Trophoblast cell (in vitro differentiated cells and primary cell): ENCODE measurements at places on chromosomes 6 and 20.

DNA sequence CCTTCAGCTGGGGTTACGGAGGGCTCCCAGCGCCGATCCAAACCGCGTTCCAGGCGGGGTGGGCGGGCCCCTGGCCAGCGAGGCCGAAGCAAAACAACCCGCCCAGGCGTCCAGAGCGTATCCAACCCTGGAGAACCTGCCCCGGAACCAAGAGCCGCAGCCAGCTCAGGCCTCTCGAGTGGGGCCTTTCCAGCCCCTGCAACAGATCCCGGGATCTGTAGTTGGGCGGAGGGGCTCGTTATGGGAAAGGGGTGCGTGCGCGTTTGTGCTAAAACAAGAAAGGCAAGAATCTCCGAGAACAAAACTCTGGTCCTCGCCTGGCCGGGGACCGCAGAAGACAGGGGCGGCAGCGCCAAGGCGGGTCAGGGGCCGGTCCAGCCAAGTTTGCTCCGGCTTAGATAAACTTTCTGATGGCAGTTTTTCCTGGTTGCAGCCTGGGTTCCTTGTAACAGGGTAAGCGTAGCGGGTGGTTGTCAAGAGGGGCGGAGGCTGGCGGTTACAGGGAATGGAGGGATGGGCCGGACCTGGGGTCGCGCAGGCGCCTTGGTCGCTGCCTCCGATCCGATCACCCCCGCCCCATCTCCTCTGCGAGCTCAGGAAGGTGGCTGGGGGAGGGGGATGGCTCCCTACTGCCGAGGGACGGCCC, 448 bp upstream of the RIN2 start:
- DNase-seq, result peak; percentile 90

DNA sequence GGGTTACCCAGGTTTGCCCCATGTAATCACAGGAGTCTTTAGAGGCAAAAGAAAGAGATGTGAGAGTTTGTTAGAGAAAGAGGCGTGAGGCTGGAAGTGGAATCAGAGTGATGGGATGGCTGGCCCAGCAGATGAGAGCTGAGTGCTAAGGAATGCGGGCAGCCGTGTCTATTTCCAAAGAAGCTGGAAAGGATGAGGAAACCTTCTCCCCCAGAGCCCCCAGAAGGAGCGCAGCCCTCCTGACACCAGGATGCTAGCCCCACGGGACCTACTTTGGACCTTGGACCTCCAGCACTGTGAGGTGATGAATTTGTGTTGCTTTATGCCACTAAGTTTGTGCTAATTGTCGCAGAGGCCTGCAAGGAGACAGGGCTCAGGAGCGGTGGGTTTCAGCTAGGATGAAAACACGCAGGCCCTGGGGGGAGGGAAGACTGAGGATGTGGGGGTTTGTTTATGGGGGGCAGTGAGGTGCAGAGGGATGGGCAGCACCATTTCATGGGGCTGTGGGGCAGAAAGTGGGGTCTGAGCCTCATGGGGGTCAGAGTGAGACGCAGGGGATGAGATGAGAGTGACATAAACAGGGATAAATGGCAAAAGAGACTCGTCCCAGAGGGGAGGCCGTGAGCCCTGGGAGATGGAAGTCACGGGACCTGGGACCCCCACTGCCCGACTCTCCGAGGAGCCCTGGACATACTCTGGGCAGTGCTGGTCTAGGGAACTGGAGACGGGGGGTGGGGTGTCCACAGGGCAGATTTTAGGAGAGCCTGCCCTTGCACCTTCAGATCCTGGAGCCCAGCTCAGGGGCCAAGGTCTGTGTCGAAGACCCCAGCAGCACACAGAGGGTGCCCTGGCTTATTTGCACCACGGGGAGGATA, 160.2 kb downstream of the NFATC2 start:
- DNase-seq, result no peak

DNA sequence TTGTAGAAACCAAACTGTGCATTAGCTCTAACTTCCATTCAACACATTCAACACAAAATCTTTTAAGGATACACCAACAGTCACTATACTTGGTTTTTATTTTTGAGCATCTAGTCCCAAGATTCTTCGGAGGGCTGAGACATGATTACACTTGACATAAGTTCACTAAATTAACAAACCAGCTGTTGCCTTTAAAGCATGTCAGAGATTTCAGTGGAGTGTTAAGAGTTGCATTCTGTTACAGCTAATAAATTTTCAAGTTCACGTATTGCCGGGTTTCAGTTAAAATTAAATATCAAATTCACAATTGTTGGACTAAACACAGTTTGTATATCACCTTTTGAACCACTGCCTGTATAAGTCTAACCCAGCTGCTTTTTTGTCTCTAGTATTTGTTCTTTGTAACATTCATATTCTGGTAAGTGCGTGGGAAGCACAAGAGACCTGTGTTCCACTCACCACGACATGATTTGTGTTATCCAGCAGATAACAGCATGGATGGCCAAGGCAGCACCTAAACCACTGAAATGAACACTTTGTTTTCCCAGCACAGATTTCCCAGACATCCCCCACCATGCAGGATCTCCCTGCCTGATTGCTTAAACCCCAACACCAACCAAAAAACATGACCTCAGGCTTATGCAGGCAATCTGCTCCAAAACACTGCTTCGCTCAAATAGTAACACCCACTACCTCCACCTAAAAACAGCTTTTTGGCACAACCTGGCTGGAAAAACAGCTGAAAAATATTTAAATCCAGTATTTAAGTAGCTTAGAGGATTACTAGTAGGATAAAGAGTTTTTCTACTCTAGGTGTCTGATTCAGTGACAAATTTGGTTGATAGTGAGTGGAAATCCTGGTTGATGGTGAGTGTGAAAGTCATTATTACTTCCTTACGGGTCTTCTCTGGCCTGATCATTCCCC, 286.5 kb upstream of the NT5E start:
- no peak for DNase-seq

- DNase-seq, result no peak
These were observed 9.3 kb downstream of the SYNGAP1 start for GRCh38 chr6:33428966-33429749.

DNA sequence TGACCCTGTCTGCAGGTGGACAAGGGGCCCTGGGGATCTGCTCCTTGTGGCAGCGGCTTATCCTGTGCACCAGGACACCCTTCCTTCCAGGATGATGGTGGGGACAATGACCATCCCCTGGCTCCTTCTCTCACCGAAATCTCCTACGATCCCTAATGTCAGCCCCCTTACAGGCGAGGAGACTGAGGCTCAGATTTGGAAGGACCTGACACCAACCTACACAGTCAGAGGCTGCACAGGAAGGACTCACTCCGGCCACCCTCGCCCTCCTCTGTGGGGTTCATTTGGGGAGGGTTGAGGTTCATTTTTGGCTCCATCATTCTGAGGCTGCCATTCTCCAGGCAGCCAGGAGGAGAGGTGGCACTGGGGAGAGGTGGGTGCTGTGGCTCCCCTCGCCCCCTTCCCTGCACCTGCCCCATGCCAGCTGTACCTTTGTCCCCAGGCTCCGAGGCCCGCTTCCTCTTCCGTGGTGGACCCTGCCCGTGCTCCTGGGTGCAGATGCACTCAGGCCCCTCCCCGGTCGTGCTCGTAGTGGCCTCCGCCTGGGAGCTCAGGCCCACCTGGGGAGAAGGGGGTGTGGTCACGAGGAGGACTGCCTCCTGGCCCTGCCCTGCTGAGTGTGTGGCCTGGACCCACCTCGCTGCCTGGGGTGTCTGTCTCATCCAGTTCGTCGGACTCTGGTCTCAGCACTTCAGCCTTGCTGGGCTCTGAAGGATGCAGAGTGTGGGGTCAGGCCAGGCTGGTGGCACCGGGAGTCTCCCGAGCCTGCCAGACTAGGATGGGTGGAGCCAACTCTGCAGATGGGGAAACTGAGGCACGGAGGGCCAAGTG, 5.3 kb upstream of the CABLES2 start:
- DNase-seq, result no peak

DNA sequence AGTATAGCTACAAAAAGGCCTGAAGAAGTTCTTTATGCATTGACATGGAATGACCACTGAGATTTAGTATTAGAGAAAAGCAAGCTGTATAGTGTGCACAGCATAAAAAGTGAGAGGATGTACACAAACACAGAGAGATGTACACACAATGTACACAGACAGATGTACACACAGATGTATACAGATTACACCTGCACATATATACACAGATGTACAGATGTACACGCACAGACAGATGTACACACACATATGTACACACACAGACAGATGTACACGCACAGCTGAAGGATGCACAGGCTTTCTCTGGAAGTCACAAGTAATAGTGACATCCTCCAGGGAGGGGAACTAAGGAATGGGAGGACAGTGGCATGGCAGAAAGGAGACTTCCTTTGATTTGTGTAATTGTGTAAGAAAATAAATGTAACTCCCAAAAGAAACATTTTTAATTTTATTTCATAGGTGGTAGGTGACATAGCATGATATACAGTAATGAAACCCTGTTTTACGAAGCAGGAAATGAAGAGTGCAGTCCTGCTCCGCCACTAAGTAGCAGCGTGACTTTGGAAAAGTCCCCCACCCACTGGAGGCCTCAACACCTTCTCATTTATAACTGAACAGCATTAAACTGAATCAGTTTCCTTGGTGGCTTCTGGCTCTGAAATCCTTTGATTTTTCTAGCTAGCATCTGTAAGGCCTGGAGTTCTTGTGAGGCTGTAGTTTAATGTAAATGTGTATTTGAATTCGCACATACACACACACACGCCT, 14.1 kb downstream of the NFATC2 start:
- no peak for DNase-seq

DNA sequence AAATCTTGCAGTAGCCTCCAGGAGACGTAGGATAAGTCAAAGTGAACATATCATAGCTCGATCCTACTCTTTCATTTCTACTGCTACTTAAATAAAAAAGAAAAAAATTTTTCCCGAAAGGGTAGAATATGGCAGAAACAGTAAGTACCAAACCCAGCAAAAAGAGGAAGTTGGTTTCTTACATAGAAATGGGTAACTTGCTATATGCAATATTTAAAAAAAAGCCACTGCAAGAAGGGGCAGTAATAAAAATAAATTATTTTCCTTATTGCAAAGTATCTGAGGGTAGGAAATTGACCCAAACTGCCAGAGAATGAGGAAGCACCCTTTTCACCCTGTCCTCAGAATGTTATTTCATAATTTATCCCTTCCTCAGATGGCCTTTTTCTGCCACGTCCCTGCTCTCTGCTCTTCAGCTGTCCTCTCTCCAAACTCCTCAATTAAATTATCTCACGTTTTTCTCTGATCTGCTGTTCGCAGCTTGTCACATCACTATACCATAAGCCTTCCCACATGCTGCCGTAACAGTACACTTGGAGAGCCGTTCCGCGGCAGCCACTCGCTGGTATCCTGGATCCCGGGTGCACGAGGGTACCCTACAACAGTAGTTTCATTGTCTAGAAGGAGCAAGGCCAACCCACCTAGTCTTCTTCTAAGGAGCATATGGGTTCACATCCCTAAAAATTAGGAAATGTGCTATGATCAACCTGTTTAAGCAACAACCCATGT, 149.6 kb downstream of the BACH2 start:
- DNase-seq, result no peak

GRCh38 chr6:70956451-70957283, at the start of gene B3GAT2:
TSS of gene B3GAT2 (minus strand) at chr6:70957060. CDS start at chr6:70956429, 631 bp downstream.
- DNase-seq, result no peak

DNA sequence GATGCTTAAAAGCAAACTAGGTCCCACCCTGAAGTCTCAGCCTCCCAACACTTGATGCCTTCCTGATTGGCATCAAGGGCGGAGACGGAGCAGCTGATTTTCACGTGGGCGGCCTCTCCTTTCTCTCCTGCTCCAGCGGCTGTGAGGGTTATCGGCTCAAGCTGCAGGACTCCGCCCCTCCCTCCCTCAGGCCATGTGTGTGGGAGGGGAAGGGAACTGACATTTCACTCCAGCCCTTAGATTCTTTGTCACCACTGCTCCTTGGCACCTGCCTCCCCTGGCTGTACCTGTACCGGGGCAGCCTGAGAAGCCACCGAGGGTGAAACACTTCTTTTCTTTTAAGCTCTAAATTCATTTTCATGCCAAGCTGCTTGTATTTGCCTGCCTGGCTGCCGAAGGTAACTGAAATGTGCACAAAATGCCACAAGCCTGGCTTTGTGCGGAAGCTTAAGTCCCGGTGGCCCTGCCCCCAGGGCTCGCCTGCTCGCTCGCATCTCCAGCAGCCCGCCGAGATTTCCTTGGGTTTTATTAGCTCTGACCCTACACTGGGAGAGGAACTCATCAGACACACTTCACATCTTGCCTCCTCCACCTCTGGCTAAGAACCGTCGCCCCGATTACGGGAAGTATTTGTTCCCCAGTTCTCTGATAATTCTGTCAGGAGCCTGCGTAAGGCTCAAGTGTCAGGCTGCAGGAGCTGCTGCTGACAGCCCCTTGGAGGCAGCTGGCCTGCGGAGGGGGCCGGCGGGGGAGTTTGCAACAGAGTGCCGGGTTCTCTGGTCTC, 9.6 kb upstream of the CPNE5 start:
- DNase-seq, result peak; percentile 85

GRCh38 chr6:47439348-47439668, 38.3 kb upstream of the CD2AP start:
- DNase-seq, result no peak

DNA sequence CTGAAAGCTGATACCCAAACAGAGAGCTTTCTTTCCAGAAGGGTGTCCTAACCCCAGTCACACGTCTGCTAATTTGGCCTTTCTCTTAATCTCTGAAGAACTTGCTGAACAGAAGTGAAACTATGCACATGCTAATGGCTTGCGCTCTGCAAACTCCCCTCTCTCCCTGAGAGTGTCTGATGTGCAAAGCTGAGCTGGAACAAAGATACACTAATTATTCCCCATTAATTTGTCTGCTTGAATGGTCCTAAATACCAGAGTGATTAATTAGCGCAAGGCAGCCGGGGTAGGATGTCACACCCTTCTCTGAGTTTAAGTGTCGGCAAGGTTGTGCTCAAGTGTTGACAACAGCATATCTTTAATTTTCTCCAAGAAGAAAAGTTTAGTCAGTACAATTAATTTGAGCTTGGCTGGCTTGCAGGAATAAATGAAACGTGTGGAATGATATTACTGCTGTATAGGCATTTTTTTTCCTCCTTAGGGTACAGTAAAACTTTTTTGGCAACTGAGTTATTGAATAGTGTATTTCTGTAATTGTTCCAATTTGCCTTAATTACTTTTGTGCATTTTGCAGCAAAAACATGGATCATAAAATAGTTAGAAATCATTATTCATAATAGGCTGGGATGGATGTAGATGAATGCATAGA, 715.9 kb upstream of the POU3F2 start:
- DNase-seq, result no peak

GRCh38 chr6:111354758-111355555, 128.1 kb downstream of the REV3L start:
- no peak for DNase-seq

DNA sequence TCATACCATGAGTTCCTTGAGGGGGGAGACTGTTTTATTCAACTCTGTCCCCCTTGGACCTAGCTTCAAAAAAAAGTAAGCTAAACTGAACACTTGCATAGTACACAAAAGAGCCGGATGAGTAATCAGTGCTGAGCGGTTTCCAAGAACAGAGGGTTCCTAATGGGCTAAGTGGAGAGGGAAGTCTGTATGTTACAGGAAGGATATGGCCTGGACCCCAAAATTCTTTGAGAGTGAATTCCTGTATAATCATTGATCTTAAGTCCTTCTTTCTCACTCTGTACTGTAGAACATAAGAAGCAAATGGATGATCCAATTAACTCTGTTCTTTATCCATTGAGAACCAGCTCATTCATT, 324.7 kb upstream of the CNR1 start:
- DNase-seq, result no peak
